GM03348 (cell line): ENCODE measurements at places on chromosomes 5 and 9.
A peak's percentile ranks its signal among the peaks of the same experiment; 100 is the strongest.

GRCh38 chr5:50886657-50887345 lies 220.4 kb downstream of the PARP8 start:
- DNase-seq, result no peak

GRCh38 chr5:7094626-7095025 lies 301.3 kb upstream of the ADCY2 start:
- no peak for DNase-seq

- no peak for DNase-seq
Observed at GRCh38 chr5:105101577-105101976, 1539.0 kb upstream of the NUDT12 start.

GRCh38 chr5:17174965-17175364 lies 42.5 kb upstream of the BASP1 start:
- DNase-seq, result no peak

DNA sequence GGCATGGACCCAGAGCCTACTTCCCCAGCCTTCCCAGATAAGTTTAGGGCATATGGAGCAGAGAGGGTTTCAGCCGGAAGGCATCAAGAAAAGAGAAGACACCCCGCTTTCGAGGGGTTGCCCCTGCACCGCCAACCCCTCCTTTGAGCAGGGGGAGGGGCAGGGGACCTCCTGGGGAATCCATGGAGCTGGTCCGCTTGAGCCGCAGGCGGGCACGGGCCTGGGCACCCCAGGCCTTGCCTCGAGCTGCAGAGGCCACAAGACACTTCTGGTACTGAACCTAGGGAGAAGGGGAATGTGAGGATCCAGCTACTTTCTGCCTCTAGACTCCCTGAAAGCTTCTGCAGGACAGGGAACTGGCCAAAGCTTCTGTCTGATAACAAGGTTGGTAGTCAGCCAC lies 1.3 kb upstream of the SRA1 start:
- no peak for DNase-seq

- no peak for DNase-seq
Observed at GRCh38 chr5:124454081-124454480, 292.4 kb downstream of the ZNF608 start.

GRCh38 chr5:180540050-180540694 lies 46.0 kb downstream of the CNOT6 start:
- DNase-seq, result no peak

DNA sequence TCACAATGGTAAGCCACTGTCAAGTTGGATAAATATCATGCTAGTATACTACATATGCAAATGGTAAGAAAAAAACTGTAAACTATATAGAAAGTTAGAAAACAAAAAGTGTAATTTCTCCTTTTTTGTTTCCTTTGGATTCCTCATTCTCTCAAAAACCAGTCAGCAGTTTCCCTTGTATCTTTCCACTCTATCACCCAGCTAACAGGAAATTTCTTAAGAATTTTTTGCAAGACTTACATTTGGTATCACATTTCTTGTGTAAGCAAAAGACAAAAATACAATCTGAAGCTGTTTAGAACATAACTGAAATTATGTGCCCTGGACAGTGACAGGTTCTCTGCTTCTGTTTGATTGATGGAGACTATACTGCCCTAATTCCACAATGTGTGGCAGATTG lies 25.2 kb upstream of the MSH3 start:
- DNase-seq, result no peak

- DNase-seq, result no peak
Observed at GRCh38 chr5:137935694-137936093, 46.4 kb downstream of the PKD2L2 start.

- DNase-seq, result peak; percentile 88
Observed at GRCh38 chr5:37840053-37841034, 503 bp upstream of the GDNF start.

GRCh38 chr9:74496819-74497747 lies at the start of gene RORB:
RORB (plus strand) TSS chr9:74497335; CDS start chr9:74497977, 642 bp downstream.
- peak; percentile 74 for DNase-seq

DNA sequence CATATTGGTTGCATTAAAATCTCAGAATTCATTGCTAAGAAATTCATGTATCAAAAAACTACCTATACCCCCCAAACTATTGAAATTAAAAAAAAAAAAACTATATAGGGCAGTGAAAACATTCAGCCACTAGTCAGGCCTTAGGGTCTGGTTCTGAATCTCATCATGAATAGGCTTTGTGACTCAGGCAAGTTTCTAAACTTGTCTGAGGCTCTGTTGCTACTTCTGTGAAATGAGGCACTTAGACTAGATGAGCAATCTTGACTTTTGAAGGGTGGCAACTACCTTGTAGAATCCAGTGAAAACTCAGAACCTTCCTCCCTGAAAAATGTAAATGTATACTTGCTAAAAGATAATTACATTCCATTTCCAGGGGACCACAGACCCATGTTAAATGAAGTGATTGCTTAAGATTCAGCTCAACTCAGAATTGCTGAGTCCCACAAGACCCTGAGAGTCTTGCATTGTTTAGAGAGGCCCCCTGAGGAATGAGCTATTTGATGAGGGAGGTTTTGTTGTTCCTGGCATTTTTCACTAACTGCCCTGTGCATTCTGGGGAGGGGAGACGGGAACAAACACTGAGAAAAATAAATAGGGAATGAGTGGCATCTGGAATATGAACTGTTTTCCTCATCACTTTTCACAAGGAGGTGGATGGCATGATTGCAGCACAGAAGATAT lies 29.5 kb downstream of the RAI14 start:
- no peak for DNase-seq

GRCh38 chr5:140565024-140565779 lies 574 bp downstream of the SLC35A4 start:
- no peak for DNase-seq
